ENCODE measurements at places on chromosomes 7 and 10.

DNA sequence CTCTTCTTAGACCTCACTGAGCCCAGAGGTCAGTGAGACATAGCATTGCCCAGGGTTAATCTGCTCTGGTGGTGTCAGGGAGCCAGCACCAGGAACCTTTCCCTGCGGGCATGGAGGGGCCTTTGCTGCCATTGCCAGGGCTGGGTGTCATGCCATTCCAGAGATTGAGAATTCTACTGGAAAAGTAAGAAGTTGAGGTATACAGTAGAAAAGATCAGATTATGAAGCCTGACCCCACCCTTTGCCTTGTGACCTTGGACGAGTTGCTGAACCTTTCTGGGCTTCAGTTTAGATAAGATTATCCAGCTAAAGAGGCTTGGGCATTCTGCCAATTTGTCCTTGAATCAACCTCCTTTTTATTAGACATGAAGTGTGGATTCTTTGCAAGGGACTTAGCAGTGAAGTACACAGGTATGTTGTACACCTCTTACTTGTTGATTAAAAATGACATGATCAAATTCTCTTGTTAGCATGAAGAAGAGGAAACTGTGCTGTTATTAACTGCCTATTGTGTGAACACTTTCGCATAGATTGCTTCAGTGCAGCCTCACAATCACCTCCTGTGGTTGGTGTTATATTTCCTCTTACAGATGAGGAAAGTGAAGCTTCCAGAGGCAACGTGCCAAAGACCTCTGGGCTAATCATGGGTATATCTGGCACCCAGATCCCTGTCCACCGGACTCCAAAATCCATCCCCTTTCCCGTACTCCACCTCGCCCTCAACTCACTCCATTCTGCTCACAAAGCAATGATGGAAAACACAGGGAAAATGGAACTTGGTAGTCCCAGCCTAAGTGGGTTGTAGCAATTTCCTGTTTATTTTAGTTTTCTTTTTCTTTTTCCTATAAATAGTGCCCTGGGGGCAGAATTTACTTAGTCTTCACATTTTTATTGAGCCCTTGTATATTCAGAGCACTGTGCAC, 151.3 kb downstream of the CAMK1D start:
- no peaks in the 10 kb centered on the region for H3K36me3 ChIP-seq
- H3K4me1 ChIP-seq: peaks cover 4% of the 10 kb centered on the region
- no peak overlapping the region for H3K27ac ChIP-seq

GRCh38 chr10:130934293-130935127, 377.0 kb downstream of the TCERG1L start:
- DNase-seq: no peak
- peaks cover 6% of the 10 kb centered on the region for H3K4me1 ChIP-seq
- H3K27ac ChIP-seq: no peak overlapping the region
- no peak overlapping the region for H3K4me3 ChIP-seq
- H3K36me3 ChIP-seq: no peaks in the 10 kb centered on the region

DNA sequence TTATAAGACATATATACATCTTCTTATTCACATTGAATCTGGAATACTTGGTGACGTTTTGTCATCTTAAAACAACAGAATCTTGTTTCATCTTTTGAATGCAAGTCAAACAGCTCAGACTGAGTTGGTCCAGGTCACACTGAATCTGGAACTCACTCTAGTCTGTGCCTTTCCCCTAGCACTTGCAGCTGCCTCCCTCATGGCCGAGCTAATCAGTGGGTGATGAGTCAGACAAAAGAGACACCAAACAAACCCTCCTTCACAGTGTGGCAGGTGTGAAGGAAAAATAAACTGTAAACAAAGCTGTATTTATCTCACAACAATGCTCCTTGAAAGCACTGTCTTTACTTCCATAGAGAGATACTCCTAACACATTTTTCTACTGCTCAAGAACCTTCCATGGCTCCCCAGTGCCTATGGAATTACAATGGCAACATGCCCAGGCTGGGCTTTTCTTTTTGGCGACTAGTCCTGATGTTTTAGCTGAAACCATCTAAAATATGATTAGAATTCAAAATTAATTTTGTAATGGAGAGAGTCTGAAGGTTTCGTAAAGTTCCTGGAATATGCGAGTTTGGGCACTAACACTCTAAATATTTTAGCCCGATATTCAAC, 140.0 kb downstream of the ZNF365 start:
- no peaks in the 10 kb centered on the region for H3K27me3 ChIP-seq
- no peaks in the 10 kb centered on the region for H3K36me3 ChIP-seq
- no peak for DNase-seq
- no peak overlapping the region for H3K27ac ChIP-seq

- no peak overlapping the region for H3K27ac ChIP-seq
- DNase-seq: no peak
- peaks cover 3% of the 10 kb centered on the region for H3K4me1 ChIP-seq
- no peaks in the 10 kb centered on the region for H3K36me3 ChIP-seq
- H3K4me3 ChIP-seq: no peak overlapping the region
These were observed 3.1 kb upstream of the IRF5 start for GRCh38 chr7:128934361-128935341.

DNA sequence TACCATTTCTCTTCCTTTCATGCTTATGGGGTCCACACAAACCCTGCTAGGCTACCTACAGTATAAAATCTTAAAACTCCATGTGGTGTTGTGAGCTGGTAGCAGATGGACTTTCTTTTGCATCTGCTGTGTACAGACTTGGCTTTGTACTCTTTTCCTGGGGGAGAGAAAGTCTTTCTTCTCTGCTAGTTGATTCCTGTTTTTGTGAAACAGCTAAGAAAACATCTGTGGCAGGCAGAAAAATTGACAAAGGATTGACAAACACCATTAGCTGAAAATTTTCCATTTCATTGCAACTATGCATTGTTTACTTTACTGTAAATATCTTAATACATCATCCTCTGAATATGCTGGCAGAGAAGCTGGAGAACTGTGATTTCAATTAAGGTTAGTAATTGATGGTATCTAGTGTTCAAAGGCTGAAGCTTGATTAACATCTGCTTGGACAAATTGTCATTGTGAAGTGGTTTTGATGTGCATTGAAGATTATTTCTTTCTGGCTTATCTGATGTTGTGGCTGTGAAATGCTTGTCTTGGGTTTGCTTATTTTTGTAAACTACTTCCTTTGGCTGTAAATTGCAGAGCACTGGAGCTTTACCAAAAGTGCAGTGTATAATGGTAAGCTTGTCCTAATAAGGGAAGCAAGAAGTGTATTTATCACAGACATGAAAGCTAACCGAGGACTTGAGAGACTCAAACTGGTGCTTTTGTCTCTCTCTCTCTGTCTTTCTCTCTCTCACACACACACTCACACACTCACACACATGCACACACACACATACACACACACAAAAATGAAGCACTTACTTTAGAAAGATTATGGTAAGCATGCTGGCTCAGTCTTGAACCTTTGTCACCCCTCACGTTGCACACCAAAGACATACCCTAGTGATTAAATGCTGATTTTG, at the start of gene FOXP2:
Gene FOXP2 (plus strand): TSS at position 660 of the 908 bp plus-strand sequence. CDS start 11,697 bp downstream, outside the sequence.
- no peak within 1 kb of the TSS for H3K4me3 ChIP-seq
- H3K27ac ChIP-seq: no peak within 1 kb of the TSS
- DNase-seq: no peak
- no peaks in the 10 kb centered on the region for H3K36me3 ChIP-seq
- no peaks in the 10 kb centered on the region for H3K27me3 ChIP-seq
- H3K4me1 ChIP-seq: peaks cover 7% of the 10 kb centered on the region

GRCh38 chr7:26549281-26549944, 257.8 kb downstream of the SNX10 start:
- no peaks in the 10 kb centered on the region for H3K36me3 ChIP-seq
- H3K27ac ChIP-seq: no peak overlapping the region
- no peaks in the 10 kb centered on the region for H3K4me1 ChIP-seq
- H3K27me3 ChIP-seq: peaks cover 11% of the 10 kb centered on the region
- no peak for DNase-seq
